Astrocyte (in vitro differentiated cells and primary cell): ENCODE measurements at places on chromosomes 4 and X.
A peak's percentile ranks its signal among the peaks of the same experiment; 100 is the strongest.

GRCh38 chr4:174275101-174275500 is 8.4 kb downstream of the FBXO8 start:
- no peak for DNase-seq

- no peak for DNase-seq
Measured at GRCh38 chrX:38799995-38800580, 1.2 kb upstream of the MID1IP1 start.

GRCh38 chr4:150078041-150078578 is at the start of gene DCLK2:
DCLK2 (plus strand) TSS chr4:150078445; CDS start chr4:150079028, 583 bp downstream.
- peak; percentile 89 for DNase-seq

GRCh38 chr4:144399927-144400326 is 246.0 kb upstream of the HHIP start:
- peak; percentile 96 for DNase-seq

DNA sequence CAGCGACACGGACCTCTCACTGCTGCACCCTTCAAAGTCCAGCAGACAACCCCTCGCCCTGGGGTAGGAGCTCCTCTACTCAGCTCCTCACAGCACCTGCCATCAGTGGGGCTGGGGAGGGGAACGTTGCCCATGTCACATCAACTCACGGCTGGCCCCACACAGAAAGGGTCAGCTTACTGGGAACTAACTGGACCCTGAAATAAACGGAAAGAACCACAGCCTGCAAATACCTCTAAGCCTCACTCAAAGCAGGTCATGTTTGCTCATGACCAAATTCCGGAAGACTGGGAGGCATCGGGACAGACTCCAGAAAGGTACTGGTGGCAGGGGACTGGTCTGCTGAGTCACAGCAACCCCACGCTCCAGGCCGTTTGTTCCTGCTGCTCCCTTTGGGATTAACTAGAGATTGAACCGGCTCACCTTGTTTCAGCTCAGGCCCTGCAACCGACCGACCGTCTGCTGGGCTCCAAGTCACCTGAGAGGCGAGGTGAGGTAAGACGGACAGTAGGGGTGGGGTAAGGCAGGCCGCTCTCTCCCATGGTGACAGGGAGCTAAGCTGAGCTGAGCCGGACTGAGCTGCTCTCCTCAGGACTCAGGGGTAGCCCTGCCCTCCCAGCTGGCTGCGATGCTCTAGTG is 5.6 kb downstream of the G6PD start:
- DNase-seq, result peak; percentile 38

- DNase-seq, result no peak
Measured at GRCh38 chrX:115579786-115580294, 18.9 kb downstream of the PLS3 start.
